ENCODE measurements at places on chromosomes 13 and 19.

- DNase-seq: peak; percentile 43
These were observed 8.0 kb downstream of the DNASE2 start for GRCh38 chr19:12872941-12873890.

DNA sequence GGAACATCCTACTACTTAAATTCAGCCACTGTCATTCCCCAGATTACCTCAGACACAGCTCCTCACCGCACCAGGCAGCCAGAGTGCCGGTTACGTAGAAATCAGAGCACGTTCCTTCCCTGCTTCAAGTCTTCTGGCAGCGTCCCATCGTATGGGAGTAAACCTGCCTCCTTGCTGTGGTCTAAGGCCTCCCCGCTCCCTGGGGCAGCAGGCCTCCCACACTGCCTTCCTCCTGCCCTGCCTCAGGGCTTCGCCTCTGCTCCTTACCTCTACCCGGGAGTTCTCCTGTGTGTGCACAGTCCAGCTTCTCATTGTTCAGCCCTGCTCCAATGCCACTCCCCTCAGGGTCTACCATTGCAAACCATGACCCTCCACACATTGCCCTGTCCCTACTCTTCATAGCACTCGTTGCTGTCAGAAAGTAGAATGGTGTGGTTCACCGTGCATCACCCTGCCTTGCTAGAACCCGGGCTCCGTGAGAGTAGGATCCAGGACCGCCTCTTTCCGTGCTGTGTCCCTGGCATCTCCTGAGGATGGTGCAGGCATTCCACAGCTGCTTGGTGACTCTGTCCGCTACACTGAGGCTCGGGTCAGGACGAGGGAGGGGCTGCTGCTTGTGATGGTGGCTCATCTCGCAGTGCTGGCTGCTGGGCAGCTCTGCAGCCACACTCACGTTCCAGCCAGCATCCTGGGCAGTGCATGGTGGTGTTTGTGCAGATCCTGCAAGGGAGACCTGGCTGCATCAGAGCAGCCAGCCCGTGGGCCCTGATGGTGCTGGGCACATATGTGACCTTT lies 6.9 kb downstream of the POP4 start:
- DNase-seq: no peak

GRCh38 chr13:86741762-86742285 lies 929.3 kb upstream of the SLITRK5 start:
- no peak for DNase-seq

GRCh38 chr13:60538566-60538965 lies 141.5 kb downstream of the TDRD3 start:
- no peak for DNase-seq

- DNase-seq: no peak
These were observed 1224.2 kb downstream of the SLITRK5 start for GRCh38 chr13:88895261-88895941.

- no peak for DNase-seq
These were observed 334.8 kb upstream of the OBI1 start for GRCh38 chr13:78993792-78994191.
